ENCODE measurements at places on chromosomes 16 and 17.

- no peak for DNase-seq
These were observed 42.5 kb downstream of the GOSR1 start for GRCh38 chr17:30519707-30520106.

DNA sequence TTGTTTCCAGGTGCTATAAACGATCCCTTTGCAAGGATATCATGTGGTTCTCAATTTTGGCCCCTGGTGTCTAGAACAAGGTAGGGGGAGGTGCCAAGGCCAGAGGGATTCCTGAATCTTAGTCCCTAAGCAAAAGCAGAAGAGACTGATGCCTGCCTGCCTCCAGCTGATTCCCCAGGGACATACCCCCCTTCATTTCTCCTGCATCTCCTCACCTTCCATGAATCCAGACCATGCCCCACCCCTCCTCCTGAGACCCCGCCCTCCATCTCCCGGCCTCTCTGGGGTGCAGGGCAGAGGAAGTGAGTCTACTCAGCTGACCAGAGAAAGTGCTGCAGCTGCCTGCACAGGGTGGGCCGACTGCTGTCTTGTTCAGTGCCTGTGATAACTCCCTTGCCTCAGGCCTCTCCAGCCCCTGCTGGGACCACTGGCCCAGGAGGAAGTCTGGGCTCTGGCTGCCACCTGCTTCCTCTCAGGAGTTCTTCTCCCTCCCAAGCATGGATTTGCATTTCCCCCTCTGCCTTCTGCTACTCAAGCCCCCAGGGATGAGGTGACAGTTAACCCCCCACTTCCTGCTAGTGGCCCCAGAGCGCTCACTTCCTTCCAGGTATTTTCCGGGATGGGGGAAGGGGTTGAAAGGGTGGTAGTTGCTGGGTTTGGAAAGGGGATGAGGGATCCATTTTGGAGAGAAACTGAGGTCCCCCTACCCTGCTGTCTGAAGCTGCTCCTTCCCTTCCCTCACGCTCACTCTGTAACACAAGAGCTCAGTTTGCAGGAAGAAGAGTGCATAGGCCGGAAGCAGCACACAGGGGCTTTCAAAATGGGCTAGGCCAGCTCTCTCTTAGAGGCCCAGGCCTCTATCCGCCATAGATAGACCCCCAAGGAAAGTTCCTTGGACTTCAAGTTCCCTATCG, 10.5 kb upstream of the TSPOAP1 start:
- no peak for DNase-seq

DNA sequence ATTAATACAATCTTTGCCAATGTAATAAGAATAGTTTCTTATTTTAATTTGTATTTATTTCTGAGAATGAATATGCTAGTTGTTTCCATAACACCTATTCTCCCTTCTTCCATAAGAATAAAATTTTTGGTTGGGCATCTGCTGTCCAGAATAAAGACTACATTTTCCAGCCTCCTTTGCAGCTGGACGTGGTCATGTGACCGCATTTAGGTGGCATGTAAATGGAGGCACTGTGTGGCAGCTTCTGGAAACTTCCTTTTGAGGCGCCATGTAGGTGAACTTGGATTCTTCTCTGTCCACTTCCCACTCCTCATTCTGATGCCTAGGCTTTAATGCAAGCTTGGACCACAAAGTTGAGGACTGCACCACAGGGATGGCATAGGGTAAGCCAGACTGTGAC, 215.4 kb upstream of the AXIN2 start:
- DNase-seq: no peak

DNA sequence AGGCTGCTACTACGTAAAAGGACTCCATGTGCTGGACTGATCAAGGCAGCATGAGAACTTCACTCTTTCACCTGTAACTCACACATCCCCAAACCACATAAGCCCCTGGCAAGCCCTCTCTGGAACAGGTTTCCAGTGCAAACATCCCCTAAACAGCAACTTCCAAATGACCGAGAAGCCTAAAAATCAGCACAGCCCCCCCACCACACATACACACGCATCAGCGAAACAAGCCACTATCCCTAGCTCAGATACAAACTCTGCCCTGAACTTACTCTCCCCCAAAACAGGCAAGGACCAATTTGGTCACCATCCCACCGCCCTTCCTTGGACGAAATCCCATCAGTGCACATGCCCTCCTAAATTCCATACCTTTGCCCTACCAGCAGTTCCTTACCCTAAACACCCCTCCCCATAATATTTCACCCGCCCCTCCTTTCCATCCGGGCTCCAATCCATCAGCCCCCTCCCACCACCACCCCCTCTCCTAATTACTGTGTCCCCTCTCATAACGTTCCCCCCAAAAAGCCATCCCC, 735 bp downstream of the LSM12 start:
- no peak for DNase-seq

- no peak for DNase-seq
These were observed 957 bp downstream of the OXLD1 start for GRCh38 chr17:81665205-81666091.
